ENCODE measurements at places on chromosomes 13 and 19. TPM values are rescaled to one million over a fixed set of nuclear protein-coding genes. Genes with fewer than 3 reads are reported as not detected.

SYCN gene
- polyA plus RNA-seq: not detected

RPS5 gene
- polyA plus RNA-seq: 1,000 TPM

RDH8 gene
- polyA plus RNA-seq: not detected

SIGLEC6 gene
- 0.41 TPM for polyA plus RNA-seq

TRMT1 gene
- 21.0 TPM for polyA plus RNA-seq

GJA3 gene
- 2.4 TPM for polyA plus RNA-seq

GSX1 gene
- not detected for polyA plus RNA-seq

GRCh38 chr13:113941571-113942191 is 32.2 kb downstream of the C13orf46 start:
- no peak for DNase-seq

DNA sequence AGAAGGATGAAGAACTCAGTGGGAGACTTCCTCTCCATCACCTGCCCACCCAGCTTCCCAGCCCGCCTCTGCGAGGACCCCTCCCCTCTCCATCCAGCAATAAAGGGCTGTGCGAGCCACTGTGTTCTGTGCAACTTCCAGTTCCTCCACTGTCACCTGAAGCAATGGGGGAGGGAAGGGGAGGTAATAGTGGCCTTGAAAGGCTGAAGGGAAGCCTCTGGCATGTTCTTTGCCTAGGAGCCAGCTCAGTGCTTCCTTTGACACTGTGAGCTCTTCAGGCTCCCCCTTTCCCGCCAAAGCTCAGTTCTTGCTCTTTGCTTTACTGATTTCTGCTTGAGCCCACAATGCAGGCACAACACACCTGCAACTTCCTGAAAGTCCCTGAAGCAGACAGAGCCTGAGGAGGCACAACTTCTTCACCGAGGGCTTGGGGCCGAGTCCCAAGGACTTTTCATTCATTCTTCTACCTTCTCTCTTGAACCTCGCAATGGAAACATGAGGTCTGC is 73.2 kb upstream of the DOCK9 start:
- DNase-seq: no peak

GRCh38 chr13:73693215-73693614 is 441.0 kb downstream of the KLF12 start:
- no peak for DNase-seq

DNA sequence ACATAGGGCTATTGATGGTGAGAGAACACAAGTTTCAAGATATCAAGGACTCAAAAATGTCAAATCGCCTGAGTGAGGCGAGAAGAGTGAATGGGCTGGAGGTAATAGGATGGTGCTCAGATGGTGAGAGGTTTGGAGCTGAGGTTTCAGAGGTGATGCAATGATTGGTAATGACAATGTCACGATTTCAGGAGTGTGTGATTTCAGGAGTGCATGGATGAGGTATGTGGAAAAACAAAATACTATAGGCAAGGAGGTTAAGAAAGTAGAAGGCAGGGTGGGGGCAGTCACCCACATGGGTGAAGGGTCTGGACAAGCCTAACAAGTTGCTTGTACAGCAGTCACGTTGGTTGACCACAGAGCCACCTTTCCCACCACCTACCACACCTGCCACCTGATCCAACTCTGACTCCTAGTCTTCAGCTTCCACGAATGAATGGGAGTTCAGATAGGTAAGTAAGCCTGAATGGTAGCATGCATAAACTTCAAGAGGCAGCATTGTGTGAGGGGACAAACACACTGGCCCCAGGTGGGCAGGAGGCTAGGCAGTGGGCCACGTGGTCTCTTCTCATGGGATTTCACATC is 71.5 kb downstream of the RUBCNL start:
- DNase-seq: no peak

GRCh38 chr13:39597838-39598237 is 5.2 kb downstream of the LHFPL6 start:
- DNase-seq: no peak
